Uterus (tissue), 4 donors: ENCODE measurements at places on chromosomes 11 and 22.

DNA sequence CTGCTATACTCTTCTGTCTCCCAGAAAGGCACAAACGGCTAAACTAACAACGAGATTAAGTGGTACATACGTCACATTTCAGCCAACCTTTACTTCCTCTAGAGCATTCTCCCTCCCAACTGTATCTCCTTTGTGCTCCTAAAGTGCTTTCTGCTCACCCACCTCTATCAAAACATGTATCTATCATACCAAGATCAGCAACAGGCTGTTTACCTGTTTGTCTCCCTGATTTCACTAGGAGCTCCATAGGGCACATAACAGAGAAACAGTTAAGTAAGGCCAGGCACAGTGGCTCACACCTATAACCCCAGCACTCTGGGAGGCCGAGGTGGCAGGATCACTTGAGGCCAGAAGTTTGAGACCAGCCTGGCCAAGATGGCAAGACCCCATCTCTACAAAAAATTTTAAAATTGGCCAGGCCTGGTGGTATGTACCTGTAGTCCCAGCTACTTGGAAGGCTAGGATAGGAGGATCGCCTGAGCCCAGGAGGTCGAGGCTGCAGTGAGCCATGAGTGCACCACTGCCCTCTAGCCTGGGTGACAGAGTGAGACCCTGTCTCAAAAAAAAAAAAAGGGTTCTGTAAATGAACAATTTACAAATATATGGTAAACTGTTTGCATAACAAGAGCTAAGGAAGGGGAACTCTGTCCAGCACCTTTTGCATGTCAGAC is 2.8 kb downstream of the NDUFC2 start:
- DNase-seq: no peak

GRCh38 chr11:34335331-34335730 is 22.5 kb downstream of the ABTB2 start:
- no peak for DNase-seq

DNA sequence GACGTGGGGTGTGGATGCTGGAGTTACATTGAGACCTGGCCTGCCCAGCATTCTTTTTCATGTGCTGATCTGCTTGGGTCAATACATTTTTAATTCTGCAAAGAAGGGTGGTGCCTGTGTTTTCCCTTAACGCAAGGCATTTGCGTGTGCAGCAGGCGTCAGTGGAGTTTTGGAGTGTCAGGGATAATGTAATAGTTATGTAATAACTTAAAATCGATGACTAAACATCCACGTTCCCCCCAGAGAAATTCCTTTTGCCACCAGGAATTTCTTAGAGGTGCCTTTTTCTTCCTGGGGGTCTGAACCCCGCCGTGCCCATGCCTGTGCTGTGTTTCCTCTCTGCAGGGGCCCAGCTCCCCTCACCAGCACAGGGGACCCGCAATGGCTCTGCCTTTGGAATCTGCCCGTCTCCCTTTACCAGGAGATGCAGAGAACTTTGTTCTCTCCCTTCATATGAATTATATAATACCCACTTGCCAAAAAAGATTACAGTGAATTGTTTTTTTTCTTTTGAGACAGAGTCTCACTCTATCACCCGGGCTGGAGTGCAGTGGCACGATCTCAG is 62.6 kb downstream of the TBC1D22A start:
- no peak for DNase-seq

DNA sequence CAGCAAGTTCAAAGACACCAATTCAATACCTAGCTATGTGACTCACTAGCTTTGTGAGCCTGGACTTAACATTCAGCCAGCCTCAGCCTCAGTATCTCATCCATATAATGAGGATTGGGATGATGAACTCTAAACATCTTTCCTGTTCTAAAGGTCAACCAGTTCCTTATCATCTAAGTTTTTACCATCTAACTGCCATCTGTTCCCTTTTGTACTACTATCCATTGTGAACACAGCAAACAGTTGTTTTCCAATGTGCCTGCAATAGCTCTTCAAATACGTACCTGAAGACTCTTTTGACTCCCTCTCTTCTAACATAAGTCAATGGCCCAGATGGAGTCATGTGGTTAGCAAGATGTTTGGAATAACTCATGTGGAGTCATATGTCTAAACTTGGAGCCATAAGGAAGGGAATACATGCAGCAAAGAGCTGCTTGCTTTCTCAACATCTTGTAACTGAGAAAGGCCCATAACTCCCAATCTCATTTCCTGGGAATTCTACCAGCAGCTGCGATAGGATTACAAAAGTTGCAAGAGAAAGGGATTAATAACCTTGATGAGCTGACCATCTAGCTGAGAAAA is 19.4 kb downstream of the SYTL2 start:
- DNase-seq: no peak

- DNase-seq: no peak
Measured at GRCh38 chr11:34977089-34977912, 60.9 kb downstream of the PDHX start.

DNA sequence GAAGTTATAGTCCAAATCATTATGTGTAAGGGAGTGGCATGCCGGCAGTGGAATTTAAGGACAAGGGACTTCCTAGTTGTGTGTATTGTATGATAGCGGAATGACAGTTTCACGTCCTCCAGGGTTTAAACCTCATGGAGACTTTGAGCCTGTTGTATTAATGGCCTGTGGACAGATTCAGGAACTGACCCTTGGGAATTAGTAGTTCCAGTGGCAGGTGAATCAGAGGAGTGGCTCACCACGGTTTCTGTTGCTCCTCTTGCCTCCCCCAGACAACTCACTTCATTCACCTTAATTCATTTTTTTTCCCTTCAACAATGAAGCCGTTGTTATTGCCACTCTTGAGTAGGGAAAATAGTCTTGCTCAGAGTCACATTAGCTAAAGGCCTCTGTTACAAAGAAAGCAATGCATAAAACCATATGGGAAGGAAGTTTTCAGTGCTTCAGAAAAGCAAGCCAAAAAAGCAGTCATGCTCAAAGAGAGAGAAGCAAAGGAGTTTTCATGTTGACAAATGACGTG is 22.6 kb downstream of the AMOTL1 start:
- no peak for DNase-seq

GRCh38 chr11:63490551-63491239 is at the start of gene PLAAT5:
Gene PLAAT5 (minus strand): TSS chr11:63491167. CDS start chr11:63491034, 133 bp downstream.
- DNase-seq: peak; percentile 52

DNA sequence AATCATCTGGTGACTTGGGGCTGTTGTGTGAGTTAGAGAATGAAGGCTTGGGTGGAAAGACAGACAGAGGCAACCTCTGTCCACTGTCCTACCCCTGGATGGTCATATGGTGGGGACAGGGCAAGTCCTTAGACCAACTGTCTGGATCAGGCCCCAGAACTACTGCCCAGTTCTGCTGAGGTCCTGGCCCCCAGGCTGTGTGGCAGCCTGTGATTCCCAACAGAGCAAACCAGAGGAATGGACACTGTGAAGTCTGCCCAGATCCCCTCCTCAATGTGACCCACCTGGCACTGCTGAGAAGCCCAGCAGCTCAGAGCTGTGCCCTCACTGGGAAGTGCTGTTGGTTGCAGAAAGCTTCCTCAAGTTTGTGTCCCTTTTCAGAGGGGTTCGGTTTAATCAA is 69.0 kb downstream of the GGTLC2 start:
- no peak for DNase-seq

DNA sequence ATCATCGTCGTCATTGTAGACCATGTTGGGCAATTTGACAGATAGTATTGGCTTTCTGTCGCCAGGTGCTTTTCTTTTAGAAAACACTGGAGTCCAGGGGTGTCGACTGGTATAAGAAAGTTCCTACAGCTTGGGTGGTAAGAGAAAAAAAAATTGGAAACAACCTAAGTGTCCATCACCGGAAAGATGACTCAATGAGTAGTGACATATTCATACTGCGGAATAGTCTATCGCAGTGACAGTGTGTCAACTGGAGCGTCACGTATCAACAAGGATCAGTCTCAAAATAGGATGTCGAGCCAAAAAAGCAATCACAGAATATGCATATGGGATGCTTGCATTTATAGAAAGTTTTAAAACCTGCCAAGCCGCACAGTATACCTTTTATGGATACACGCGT is 157.6 kb downstream of the MN1 start:
- no peak for DNase-seq

DNA sequence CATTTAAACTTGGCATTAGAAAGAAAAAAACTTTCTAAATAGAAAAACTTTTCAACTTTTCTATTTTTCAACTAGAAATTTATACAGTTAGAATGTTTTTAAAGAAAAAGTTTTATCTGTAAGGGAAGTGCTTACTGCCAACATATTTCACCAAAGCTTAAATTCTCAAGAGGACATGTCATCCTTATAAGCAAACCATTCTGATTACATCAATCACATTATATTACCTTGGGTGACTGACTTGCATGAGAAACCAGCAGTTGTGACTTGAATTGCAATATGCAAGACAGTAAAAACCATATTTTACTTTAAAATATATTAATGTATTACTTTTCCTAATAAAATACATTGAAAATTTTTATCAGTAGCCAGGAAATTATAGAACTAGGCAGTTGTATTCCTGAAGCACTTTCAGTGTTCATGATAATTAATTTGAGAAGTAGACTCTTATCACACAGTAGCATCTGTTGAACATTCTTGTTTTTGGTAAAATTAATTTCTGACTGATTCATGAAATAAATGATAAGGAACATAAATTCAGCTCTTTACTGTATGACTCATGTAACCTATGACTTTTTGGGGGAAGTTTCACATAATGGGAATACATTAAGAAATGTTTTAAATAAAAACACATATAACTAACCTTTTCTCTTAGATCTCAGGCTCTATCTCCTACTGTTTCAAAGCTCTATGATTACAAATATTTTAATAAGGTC is 345.0 kb upstream of the CCDC179 start:
- no peak for DNase-seq

GRCh38 chr22:48960980-48961660 is 866.6 kb downstream of the BRD1 start:
- no peak for DNase-seq

- DNase-seq: no peak
Measured at GRCh38 chr11:57498540-57498939, 17.0 kb downstream of the SLC43A1 start.

DNA sequence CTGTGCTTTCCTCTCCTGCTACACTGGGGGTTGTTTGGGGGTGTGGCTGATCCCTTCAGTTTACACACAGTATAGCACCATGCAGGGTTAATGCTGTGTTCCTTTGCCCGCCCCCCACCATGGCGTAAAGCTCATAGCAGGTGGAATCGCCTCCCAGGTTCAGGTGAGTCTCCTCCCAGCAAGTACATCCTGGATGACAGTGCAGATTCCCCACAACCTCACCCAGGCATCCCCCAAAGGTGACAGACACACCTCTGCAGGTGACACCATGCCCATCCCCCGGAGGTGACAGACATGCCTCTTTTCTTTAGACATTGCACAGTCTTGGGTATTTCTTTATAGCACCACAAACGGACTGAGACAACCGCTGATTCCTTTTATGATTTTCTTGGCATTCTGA is 343.7 kb downstream of the BRD1 start:
- DNase-seq: no peak

DNA sequence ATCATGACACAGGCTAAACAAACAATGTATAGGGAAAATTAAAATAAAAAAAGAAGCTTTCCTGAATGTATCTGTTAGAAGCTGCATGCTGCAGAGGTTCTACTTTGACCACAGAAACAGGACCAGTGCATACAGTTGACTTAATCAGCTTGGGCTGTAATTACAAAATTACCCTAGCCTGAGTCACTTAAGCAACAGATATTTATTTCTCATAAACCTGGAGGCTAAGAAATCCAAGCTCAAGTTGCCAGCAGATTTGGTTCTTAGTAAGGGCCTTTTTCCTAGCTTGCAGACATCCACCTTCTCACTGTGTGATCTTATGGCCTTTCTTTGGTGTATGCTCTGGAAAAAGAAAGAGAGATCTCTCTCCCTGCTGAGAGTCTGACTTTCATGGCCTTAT is 946.5 kb upstream of the RAG2 start:
- DNase-seq: no peak

GRCh38 chr11:115244758-115245157 is 259.5 kb downstream of the CADM1 start:
- DNase-seq: no peak

GRCh38 chr11:63610604-63611394 is 3.4 kb downstream of the PLAAT3 start:
- no peak for DNase-seq

GRCh38 chr22:35578836-35579575 is 38.1 kb downstream of the MB start:
- DNase-seq: no peak

GRCh38 chr11:126585774-126586491 is 230.4 kb downstream of the ST3GAL4 start:
- peak; percentile 69 for DNase-seq

DNA sequence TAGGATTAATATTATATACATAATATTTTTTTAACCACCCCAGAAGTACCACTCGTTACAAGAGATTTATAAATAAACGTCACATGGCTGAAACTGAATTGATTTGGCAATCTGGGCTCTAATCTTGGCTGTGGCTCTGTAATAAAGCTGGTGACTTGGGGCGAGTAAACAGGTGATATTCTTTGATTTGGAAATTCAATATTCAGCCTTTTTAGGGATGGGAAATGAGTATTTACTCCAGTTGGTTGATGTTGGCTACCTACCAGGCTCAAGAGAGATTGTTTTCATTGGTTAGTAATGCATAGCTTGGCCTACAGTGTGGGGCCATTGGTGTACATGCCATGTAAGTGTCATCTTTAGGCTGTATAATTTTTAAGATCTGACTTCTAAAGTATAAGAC is 117.7 kb upstream of the SORL1-AS1 start:
- DNase-seq: no peak

DNA sequence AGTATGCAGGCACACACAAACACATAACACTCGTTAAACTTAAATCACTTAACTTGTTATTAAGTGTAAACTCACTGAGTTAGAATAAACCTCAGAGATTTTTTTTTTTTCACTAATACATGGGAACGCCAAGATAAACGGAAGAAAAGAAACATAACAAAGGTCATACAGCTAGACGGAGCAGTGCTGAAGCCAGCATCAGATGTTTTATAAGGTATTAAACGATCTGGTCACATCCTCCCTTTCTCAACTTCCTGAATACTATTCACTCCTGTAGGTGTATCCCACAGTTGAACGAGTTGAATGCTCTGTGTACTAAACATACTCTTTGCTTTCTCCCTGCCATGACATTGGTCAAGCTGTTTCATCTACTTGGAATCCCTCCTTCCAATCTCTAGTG is 212.0 kb downstream of the SWAP70 start:
- no peak for DNase-seq

GRCh38 chr22:48511781-48512327 is 1315.8 kb downstream of the BRD1 start:
- no peak for DNase-seq

DNA sequence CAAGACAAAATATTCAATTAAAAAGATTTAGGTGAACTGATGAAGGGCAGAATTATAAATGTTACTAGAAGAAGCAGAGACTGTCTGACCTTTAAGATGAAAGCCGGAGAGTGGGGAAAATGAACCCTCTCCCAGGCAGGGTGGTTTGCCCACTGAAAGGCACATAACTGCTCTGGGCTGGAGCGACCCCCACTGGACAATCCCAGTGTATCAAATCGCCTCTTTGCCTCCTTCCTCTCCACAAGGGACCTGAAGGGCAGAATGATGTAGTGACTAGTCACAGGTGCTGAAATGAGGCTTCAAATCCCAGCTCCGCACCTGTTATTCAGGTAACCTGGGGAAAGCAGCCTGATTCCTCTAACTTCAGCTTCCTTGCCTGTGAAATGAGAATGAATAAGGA is 69.0 kb downstream of the EFCAB6 start:
- DNase-seq: no peak

- DNase-seq: no peak
Measured at GRCh38 chr11:124310721-124311120, 3.0 kb downstream of the OR8D1 start.

GRCh38 chr11:80486678-80487077 is 1045.8 kb upstream of the TENM4 start:
- DNase-seq: no peak
